ENCODE measurements at places on chromosomes 1 and 21.

DNA sequence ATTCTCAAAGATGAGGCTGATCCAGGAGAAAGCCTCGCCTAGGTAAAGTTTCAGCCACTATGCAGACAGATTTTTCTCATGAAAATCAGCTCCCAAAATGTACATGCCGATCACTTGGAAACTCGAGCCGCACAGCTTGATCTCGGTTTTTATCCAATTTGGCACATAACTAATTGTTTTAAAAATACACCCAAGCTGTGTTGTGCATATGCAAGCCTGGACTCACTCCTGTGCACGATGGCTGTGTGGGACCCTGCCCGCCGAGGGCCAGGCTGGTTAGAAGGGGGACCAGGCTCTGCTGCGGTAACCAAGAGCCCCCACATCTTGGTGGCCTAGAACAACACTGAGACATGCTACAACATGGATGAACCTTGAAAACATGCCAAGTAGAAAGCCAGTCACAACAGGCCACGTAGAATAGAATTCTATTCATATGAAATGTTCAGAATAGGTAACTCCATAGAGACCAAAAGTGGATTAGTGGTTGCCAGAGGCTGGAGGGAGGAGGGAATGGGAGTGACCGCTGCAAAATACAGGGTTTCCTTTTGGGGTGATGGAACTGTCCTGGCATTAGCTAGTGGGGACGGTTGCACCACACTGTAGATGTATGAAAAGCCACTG lies 16.1 kb upstream of the LDLRAP1 start:
- no peak for DNase-seq

DNA sequence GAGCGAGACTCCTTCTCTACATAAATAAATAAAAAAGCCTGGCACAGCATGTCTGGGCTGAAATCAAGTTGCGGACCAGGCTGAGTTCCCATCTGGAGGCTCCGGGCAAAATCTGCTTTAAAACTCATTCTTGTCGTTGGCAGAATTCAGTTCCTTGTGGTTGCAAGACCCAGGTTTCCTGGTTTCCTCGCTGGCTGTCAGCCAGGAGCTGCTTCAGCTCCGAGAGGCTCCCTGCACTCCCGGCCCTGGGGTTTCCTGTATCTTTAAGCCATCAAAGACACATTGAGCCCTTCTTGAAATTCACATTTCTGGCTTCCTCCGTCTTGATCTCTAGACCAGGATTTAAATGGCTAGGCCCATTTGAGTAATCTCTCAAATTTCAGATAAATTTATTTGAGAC lies 20.6 kb upstream of the SCCPDH start:
- DNase-seq: no peak

GRCh38 chr21:34892209-34892608 lies 156.9 kb downstream of the RUNX1 start:
- DNase-seq: no peak

DNA sequence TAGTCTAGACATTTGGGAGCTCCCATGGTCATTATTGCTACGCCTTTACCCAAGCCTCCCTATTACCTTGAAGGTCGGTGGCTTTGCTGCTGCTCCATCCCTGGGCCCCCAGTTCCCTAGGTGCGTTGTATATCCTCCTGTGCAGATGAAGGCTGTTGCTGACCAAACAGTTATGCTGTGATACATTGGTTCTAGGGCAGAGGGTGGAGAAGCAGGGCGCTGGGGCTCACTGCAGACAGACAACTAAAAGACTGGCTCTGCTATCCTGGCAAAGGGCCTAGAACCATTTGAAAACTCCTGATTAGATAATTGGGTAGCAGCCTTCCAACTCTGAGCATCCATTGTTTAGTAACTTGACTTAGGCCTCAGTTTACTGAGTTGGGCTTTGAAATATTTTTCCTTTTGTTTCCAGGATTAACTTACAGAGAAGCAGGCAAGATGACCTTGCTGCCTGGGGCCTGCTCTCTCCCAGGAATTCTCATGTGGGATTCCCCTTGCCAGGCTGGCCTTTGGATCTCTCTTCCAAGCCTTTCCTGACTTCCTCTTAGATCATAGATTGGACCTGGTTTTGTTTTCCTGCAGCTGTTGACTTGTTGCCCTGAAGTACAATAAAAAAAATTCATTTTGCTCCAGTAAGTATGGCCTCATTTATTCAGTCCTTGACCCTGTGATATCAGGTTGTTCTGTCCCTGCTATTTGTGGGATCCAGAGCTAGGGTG lies 15.5 kb downstream of the CHI3L2 start:
- DNase-seq: no peak

GRCh38 chr21:31866077-31866511 lies 6.7 kb upstream of the HUNK start:
- DNase-seq: peak; percentile 95

DNA sequence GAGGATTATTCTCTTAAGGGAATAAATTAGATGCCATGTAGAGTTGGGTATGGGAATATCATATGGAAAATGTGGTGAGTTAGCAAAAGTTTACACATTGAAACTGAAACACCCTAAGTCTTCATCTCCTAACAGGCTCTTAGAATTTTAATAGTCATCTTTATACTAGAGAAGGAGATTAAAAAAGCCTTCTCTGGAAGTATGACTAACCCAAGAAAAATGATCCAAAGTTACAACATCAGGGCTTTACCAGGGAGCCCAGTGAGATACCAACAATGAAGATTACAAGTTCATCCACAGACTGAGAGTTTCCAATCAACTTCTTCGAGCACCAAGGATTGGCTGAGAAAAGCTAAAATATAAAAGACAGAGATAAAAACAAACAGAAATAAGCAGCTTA lies 70.0 kb upstream of the KIAA0040 start:
- DNase-seq: no peak

GRCh38 chr1:34488080-34488708 lies 266.7 kb upstream of the GJB5 start:
- DNase-seq: no peak

DNA sequence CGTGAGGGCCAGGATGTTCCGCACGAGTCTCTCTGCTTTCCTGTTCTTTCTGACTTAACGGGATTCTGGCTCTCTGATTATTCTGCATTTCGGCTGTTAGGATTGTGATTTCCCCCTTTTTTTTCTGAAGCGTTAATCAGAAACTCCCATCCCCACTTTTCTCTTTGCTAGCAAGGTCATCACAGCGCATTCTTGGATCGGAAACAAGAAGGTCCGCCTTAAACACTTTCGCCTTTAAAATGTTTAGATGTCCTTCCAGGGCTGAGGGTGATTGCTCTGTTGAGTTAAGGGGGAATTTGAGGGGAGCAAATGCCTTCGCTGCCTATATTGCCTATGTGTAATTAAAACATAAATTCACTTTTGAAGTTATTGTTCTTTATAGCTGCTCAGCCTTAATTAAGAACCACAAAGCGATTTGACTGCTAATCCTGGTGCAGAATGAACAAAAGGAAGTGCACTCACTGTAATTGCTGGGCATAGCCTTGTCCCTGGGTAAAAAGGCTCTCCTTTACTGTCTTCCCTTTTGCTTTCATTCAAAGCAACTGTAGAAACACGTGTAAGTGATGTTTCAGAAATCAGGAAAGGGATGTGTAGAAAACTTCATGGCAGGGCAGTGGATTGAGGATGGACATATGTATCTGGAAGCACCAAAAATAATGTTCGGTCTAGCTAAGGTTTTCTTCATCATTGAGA lies 1.2 kb downstream of the LAMC1 start:
- DNase-seq: no peak

- DNase-seq: no peak
Measured at GRCh38 chr1:17053086-17053684, 647 bp downstream of the SDHB start.

DNA sequence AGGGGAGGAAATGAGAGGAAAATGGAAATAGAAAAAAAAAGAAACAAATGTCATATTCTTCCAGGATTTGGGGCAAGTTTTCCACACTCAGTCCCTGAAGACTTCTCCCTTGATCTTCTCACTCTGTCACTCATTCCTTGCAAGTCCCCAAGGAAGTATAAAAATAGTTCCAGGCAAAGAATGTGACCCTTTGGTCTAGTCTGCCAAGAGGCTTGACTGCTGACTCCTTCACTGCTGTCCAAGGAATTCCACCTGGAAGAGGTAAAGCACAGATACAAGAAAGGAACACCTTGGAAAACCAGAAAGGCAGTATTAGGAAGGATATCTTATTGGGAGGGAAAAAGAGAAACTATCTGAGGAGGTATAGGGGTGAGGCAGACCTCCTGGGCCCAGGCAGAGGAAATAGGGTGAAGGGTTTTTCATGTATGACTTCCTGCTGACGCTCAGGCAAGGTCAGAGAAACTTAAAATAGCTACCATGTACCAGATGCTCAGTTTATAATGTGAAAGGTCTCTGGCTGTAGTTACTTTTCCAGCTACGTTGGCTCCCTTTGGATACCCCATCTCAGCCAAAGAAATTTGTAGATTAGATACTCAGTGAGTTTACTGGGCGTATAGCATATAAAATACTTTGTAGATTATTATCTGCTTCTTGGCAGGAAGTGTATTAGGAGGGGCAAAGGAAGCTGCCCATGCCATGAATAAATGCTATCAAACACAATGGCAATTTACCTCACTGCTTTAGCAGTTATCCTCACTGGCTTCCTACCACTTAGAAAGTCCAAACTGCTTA lies 2.0 kb upstream of the GJA5 start:
- no peak for DNase-seq

- DNase-seq: no peak
Measured at GRCh38 chr1:235375919-235376605, 8.8 kb downstream of the TBCE start.

GRCh38 chr1:109307274-109308021 lies 637 bp upstream of the MYBPHL start:
- DNase-seq: peak; percentile 76

GRCh38 chr1:101241485-101242225 lies 4.8 kb downstream of the S1PR1 start:
- DNase-seq: no peak

DNA sequence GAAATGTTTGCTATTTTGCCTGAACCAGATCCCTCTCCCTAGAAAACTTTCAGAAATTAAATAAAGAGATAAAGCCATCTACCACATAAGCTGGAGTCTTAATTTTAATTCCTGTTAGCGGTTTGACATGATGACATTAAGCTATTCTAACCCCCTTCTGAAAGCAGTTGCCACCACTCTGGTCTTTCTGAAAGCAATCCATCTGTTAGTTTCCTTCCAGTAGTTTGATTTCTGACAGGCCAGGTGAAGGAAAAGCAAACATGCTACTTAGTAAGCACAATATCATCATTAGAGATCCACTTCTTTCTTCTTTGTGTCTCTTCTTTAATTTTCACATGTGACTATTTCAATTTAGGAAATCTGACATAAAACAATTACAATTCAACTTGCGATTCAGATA lies 39.9 kb downstream of the RGL1 start:
- no peak for DNase-seq

GRCh38 chr1:104402178-104402577 lies 652.5 kb downstream of the AMY1C start:
- DNase-seq: no peak

- DNase-seq: no peak
Measured at GRCh38 chr1:200794506-200795065, 55.9 kb downstream of the CAMSAP2 start.

GRCh38 chr1:56472860-56473259 lies 106.5 kb downstream of the PLPP3 start:
- DNase-seq: no peak

DNA sequence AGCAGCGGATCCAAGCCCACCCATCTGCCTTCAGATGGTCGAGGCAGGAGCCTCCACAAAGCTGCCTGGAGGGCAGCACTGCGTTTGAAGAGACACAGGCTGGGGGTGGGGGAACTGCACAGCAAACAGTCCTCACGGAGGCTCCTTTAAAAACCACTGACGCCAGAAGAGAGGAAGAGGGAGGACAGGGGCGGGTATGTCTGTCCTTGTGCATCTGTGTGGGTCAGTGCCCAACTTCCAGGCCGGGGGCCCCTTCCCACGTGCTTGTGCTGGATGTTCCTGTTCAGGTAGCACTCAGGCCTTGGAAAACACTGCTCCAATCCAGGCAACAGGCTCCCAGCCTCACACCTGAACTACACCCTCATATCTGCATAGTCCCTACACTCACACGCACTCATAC lies 7.7 kb downstream of the AHDC1 start:
- no peak for DNase-seq

DNA sequence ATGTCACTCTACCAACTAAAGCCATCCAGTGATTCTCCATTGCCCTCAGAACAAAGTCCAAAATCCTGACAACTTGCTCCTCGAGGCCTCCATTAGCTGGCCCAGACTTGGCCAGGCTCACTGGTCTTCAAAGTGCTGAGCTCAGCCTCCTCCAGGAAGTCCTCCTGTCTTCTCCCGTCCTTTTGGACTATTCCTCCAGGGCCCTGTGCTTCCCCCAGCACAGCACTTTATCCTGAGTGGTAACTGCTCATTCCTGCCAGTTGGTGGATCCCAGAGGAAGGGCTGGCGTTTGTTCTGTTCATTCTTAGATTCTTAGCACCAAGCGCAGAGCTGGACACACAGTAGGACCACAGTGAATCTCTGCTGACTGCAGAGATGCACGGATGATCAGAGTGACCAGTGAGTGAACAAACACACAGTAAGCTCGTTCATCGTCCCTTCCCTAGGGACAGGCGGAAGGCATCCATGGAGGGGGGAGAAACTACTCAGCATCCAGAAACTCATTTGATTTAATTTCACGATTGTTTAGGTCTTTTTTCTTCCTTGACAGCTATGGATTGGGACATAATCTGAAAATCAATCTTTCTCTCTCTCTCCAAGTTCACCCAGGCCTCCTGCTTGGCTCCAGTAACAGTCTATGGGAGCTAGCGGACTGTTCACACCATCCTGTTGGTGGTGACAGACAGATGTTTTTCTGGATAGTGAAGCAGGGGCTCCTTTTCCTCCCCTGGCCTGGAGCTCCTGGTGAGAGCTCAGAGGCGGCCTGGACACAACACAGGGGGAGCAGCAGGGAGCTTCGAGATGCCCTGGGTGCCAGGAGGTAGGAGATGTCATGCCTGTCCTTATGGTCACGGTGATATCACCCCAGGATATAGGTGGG lies 180.2 kb downstream of the PTPRU start:
- no peak for DNase-seq

DNA sequence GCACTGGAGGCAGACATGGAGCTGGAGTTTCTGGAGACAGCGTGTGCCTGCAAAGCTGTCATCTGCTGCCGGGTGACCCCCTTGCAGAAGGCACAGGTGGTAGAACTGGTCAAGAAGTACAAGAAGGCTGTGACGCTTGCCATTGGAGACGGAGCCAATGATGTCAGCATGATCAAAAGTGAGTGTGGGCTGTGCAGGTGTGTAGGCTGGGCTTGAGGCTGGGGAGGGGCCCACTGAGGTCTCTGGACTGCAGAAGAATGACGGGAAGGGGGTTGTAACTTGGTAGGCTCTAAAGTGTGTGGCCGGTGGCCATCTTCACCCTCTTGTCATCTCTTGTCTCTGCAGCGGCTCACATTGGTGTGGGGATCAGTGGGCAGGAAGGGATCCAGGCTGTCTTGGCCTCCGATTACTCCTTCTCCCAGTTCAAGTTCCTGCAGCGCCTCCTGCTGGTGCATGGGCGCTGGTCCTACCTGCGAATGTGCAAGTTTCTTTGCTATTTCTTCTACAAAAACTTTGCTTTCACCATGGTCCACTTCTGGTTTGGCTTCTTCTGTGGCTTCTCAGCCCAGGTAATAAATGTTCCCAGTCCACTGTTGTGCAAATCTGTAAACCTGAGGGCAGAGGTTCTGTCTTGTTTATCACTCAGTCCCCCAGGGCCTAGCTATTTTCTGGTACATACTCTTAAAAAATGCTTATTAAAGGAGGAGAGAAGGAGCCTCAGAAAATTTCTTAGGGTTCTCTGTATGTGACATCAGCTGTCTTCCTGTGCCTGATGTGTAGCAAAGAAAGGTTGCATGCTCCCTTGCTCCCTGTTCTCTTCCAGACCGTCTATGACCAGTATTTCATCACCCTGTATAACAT lies 19.9 kb downstream of the ATP8B2 start:
- DNase-seq: peak; percentile 75
